ENCODE measurements at places on chromosomes 6 and 20. TPM values are rescaled to one million over a fixed set of nuclear protein-coding genes. Genes with fewer than 3 reads are reported as not detected.
A peak's percentile ranks its signal among the peaks of the same experiment; 100 is the strongest.

ABHD16B gene
- not detected for total RNA-seq

DNA sequence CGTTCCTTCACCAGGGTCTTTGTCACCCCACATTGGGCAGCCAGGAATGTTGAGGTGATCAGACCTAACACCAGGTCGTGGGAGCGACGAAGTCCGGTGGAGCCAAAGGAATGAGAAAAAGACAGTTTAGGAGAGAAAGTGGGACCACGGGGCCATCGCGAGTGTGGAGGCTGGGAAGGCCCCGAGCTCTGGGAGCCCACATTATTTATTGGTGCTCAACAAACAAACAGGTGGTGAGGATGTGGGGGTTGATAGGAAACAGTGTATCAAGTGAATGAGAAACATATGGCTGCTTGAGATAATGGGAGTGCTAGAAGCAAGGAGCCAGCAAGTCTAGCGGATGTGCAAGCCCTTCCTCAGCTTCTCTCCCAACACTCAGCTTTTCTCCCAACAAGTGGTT is 287.1 kb upstream of the SGK1 start:
- H3K36me3 ChIP-seq = no peaks in the 10 kb centered on the region
- H3K4me3 ChIP-seq = no peak overlapping the region
- H3K4me1 ChIP-seq = no peaks in the 10 kb centered on the region
- no peaks in the 10 kb centered on the region for H3K27me3 ChIP-seq
- DNase-seq = no peak
- no peak overlapping the region for H3K27ac ChIP-seq

DNA sequence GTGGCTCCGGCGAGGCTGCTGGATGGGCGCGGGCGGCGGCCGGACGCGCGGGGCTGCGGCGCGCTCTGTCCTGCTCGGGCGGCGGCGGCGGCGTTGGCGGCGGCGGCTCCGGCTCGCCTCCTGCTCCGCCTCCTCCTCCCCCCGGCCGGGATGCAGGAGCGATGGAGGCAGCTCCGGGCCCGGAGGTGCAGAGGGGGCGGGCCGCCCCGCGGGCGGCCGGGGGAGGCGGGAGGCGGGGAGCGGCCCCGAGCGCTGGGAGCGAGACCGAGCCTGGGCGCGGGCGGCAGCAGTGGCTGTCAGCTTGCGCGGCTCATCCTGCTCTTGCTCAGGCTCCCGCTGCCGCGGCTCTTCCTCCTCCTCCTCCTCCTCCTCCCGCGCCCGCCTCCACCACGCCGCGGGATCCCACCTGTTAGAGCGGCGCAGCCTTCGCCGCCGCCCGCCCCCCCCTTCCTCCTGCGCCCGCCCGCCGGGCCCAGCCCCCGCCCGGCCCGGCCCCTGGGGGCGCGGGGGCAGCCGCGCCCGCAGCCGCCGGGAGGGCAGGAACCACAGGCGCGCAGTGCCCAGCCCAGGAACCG is at the start of gene NOL4L:
Gene NOL4L (minus strand): TSS at position 323 of the 575 bp plus-strand sequence. CDS start 443 bp downstream, outside the sequence.
- H3K4me1 ChIP-seq = no peaks in the 10 kb centered on the region
- no peaks in the 10 kb centered on the region for H3K36me3 ChIP-seq
- peak; percentile 23 for DNase-seq
- peak within 1 kb of the TSS; percentile 64 for H3K4me3 ChIP-seq
- H3K27ac ChIP-seq = peak within 1 kb of the TSS; percentile 67
- H3K27me3 ChIP-seq = no peaks in the 10 kb centered on the region

MTCH1 gene
- total RNA-seq = 127 TPM

GRCh38 chr6:11291582-11291981 is 59.1 kb upstream of the NEDD9 start:
- H3K27ac ChIP-seq = no peak overlapping the region
- H3K36me3 ChIP-seq = no peaks in the 10 kb centered on the region
- H3K4me3 ChIP-seq = no peak overlapping the region

- H3K4me3 ChIP-seq = no peak overlapping the region
- H3K4me1 ChIP-seq = no peaks in the 10 kb centered on the region
- H3K27ac ChIP-seq = no peak overlapping the region
- H3K27me3 ChIP-seq = no peaks in the 10 kb centered on the region
Observed at GRCh38 chr6:158481690-158482473, 78.0 kb upstream of the TMEM181 start.

DNA sequence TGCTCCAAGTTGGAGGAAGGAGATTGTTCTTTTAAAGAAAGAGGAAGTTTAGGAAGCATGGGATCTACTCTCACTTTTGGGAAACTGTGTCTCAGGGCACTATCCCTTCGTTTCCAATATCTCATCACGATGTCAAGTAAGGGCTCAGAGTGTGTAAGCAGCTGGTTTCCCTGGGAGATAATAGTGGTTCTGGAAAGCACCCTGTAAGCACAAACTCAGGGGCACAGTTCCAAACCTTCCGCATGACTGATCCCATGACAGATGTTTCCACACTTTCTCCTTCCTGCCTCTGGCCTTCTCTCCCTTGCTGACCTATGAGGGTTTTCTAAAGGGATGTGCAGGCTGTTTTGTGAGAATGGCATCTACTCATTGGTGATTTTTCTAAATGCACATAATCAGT is 33.9 kb downstream of the ADTRP start:
- no peaks in the 10 kb centered on the region for H3K36me3 ChIP-seq
- no peak overlapping the region for H3K27ac ChIP-seq
- DNase-seq = peak; percentile 18
- no peaks in the 10 kb centered on the region for H3K4me1 ChIP-seq

DNA sequence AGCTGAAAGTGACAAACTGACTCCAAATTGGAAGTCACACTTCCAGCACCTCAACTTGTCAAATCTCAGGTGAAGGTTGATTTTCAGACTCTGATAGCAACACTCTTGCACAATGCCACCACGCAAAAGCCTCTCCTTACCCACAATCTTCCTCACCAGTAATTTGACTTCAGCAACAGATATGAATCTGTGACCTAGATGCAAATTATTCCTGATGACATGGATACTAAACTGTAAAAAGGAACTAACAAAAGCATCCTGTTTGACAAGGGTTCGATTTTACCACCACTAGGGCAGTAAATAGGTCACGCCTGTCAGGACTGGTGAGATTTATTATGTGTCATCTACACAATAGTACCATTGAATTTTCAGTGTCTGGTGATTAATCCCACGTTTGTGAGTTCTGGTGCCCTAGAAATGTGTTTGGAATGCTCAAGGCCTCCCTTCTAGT is 134.4 kb upstream of the COL21A1 start:
- H3K27me3 ChIP-seq = no peaks in the 10 kb centered on the region
- H3K27ac ChIP-seq = no peak overlapping the region
- no peaks in the 10 kb centered on the region for H3K36me3 ChIP-seq
- no peak overlapping the region for H3K4me3 ChIP-seq
- DNase-seq = no peak

- no peak within 1 kb of the TSS for H3K27ac ChIP-seq
- no peaks in the 10 kb centered on the region for H3K36me3 ChIP-seq
- peak within 1 kb of the TSS; percentile 42 for H3K4me3 ChIP-seq
Observed at GRCh38 chr6:100464903-100465700, at the start of gene SIM1. Gene SIM1, minus strand, starts transcription at chr6:100464921. Its CDS starts 1,453 bp downstream, at chr6:100463468.

- H3K27me3 ChIP-seq = no peaks in the 10 kb centered on the region
- DNase-seq = peak; percentile 90
- no peak overlapping the region for H3K4me3 ChIP-seq
- no peaks in the 10 kb centered on the region for H3K36me3 ChIP-seq
Observed at GRCh38 chr6:39217177-39217864, 12.0 kb downstream of the KCNK5 start.

DNA sequence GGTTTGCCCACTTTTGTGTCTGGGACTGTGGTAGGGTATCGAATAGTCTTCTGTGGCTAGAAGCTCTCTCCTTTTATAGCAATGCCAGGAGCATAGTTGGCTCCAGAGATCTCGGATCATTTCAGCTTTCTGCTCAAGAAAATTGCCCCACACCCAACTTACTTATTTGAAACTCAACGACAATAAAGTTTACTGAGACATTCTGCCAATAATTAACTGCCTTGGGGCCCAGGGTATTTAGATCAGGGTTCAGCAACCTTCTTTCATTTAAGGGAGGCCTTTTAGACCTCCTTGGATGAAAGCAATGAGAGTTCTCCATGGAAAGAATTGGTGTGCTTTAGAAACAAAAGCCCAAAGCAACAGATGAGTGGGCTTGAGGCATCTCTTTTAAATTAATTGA is 53.8 kb upstream of the GMPR start:
- H3K4me3 ChIP-seq = no peak overlapping the region
- H3K27ac ChIP-seq = no peak overlapping the region
- no peaks in the 10 kb centered on the region for H3K4me1 ChIP-seq
- H3K36me3 ChIP-seq = no peaks in the 10 kb centered on the region
- no peak for DNase-seq
- H3K27me3 ChIP-seq = no peaks in the 10 kb centered on the region

DNA sequence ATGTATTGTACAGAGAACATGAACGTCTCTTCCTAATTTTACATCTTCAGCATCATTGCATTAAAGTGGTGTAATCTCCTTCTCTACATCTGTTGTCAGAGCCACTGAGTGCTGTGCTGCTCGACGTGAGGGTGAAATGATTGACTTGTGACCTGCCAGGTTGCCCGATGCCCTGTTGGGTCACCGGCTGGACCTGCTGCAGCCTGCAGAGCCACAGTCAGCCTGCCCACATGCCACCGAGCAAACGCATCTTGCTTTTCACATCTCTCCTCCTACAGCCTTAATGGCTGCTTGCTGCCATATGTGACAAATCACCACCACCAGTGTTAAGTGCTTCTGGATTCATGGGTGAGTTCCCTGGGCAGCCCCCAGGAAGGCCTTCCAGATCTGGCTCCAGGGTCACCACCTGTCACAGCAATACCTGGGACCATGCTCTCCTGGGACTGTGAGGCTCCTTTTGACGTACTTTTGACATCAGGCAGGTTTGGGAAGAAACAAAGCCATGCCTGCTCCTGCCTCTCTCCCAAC is 80.3 kb downstream of the ASXL1 start:
- no peak overlapping the region for H3K27ac ChIP-seq
- H3K36me3 ChIP-seq = no peaks in the 10 kb centered on the region
- no peak overlapping the region for H3K4me3 ChIP-seq
- H3K27me3 ChIP-seq = no peaks in the 10 kb centered on the region
- H3K4me1 ChIP-seq = no peaks in the 10 kb centered on the region

DNA sequence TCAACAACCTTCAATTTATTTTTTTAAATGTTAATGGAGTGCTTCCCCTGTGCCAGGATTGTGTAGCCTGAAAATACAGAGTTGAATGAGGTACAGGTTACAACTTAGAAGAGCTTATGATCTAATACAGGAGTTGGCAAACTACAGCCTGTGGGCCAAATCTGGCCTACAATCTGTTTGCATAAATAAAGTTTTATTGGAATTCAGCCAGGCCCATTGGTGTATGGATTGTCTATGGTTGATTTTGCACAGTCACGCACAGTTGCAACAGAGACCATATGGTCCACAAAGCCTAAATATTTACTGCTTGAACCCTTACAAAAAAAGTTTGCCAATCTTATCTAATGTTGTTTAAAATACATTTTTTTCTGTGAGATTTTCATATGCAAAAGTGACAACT is 177.3 kb upstream of the CCN2 start:
- H3K4me3 ChIP-seq = no peak overlapping the region
- DNase-seq = no peak
- no peaks in the 10 kb centered on the region for H3K4me1 ChIP-seq
- no peaks in the 10 kb centered on the region for H3K27me3 ChIP-seq
- H3K27ac ChIP-seq = no peak overlapping the region
- H3K36me3 ChIP-seq = no peaks in the 10 kb centered on the region

- H3K27me3 ChIP-seq = no peaks in the 10 kb centered on the region
- H3K4me1 ChIP-seq = no peaks in the 10 kb centered on the region
- no peak for DNase-seq
- no peak overlapping the region for H3K27ac ChIP-seq
Observed at GRCh38 chr20:1072258-1072657, 46.1 kb upstream of the PSMF1 start.

GRCh38 chr6:138310294-138310693 is 67.4 kb upstream of the SMIM28 start:
- no peaks in the 10 kb centered on the region for H3K4me1 ChIP-seq
- no peak overlapping the region for H3K4me3 ChIP-seq
- H3K36me3 ChIP-seq = no peaks in the 10 kb centered on the region
- H3K27ac ChIP-seq = no peak overlapping the region
- no peak for DNase-seq

BHLHE23 gene
- total RNA-seq = not detected

- DNase-seq = no peak
- no peak overlapping the region for H3K4me3 ChIP-seq
- no peaks in the 10 kb centered on the region for H3K27me3 ChIP-seq
- no peaks in the 10 kb centered on the region for H3K36me3 ChIP-seq
- H3K27ac ChIP-seq = peak overlapping the region; percentile 22
Observed at GRCh38 chr6:195861-196360, 96.4 kb upstream of the DUSP22 start.

- H3K36me3 ChIP-seq = no peaks in the 10 kb centered on the region
- H3K4me1 ChIP-seq = peaks cover 7% of the 10 kb centered on the region
- DNase-seq = no peak
- no peak overlapping the region for H3K27ac ChIP-seq
Observed at GRCh38 chr20:50624351-50625016, 66.9 kb downstream of the RIPOR3 start.

NKX2-2 gene
- total RNA-seq = 2.5 TPM

DNA sequence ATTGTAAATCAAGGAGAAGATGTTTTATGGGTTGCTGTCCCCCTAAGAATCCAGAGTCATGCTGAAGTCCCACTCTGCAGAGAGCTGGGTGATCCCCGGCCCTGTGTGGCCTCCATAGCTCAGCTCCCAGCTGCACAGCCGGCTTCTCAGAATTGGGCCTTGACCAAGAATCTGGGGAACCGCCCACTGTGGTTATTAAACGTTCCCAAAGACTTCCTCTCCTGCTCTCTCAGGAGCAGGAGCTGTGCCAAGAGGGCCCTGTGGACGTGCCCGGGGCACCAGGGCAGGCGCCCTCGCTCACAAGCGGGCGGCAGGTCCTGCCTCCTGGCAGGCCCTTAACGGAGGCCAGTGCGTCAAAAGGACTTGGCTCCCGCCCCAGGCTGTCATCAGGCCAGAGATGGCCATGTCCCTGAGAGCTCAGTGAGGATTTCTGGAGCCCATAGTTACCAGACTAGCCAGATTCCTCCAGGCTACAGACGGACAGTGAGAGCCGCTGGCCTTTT is 30.4 kb downstream of the ZC3H12D start:
- DNase-seq = no peak
- peak overlapping the region; percentile 5 for H3K27ac ChIP-seq
- peaks cover 9% of the 10 kb centered on the region for H3K4me1 ChIP-seq
- no peaks in the 10 kb centered on the region for H3K36me3 ChIP-seq
- no peak overlapping the region for H3K4me3 ChIP-seq

DNA sequence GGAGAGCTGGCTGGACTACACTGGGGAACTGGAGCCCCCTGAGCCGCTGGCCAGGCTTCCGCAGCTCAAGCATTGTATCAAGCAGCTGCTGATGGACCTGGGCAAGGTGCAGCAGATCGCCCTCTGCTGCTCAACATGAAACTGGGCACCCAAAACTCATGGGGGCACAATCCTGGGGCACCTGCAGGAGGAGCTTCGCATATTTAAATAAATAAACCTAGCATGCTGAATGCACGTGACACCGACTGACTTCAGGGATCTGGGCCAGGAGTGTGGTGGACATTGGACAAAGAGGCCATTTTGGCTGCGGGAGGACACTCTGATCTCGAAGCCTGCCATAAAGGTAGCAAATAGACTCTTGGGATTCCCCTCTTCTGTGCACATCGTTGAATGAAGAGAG is 6.8 kb downstream of the SCAND1 start:
- H3K36me3 ChIP-seq = peaks cover 28% of the 10 kb centered on the region
- H3K4me3 ChIP-seq = no peak overlapping the region
- no peak overlapping the region for H3K27ac ChIP-seq
- H3K4me1 ChIP-seq = no peaks in the 10 kb centered on the region
- no peak for DNase-seq

- no peaks in the 10 kb centered on the region for H3K4me1 ChIP-seq
Observed at GRCh38 chr6:16999491-17000436, 102.1 kb upstream of the STMND1 start.
